ENCODE measurements at places on chromosomes 4 and X.

DNA sequence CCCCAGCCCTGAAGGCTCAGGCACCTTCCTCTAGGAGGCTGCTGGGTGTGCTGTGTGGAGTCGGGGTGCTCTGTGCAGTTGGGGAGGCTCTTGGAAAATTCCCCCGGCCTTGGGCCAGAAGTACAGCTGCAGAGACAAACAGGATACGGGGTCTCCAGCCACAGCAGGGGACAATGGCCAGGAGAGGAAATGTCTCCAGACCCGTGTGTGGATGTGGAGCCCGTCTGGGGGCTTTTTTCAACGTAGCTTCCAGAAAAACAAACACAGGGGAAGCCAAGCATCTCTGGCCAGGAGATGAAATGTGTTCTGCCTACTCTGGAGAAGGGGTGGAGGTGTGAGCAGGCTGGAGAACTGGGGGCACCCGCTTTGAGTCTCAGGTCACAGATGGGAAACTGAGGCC, 3.7 kb upstream of the SH3TC1 start:
- no peak for DNase-seq

GRCh38 chr4:114479595-114479994, 119.0 kb upstream of the UGT8 start:
- DNase-seq: no peak

DNA sequence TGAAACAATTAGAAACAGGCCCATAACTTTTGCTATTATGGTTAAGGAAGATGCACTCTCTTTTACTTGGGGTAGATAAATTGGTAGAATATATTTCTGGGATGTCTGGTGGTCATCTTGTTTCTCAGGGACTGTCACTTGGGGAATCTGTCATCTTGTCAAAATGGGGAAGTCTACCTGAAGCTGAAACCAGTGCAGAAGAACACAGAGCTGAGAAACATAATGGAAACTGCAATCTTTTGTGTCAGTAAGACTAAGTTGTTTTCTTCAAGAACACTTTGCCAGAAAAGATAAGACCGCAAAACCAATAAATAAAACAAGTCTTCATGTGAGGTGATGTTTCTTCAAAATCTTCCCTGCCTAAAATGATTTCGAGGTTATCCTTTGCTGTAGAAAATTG, 92.0 kb downstream of the NAA11 start:
- no peak for DNase-seq

DNA sequence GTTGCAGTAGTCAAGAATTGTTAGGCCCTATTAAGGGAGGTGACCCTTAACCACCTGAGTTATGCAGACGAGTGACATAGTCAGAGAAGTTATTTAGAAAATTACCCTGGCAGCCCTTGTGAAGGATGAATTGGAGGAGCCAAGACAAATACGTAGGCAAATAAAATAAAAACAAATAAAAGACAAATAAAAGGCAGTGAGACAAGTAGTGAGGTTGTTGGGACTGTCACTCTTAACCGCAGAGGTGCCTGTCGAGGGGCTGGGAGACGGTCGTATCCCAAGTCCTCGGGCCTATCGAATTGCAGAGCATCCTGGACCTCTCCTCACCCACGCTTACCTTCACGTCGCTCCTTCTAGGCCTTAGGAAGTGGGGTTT, 58.0 kb upstream of the ZC4H2 start:
- no peak for DNase-seq

- no peak for DNase-seq
These were observed 18.4 kb upstream of the FAM47E start for GRCh38 chr4:76233083-76233482.
